ENCODE measurements at places on chromosomes 4 and X.
A peak's percentile ranks its signal among the peaks of the same experiment; 100 is the strongest.

DNA sequence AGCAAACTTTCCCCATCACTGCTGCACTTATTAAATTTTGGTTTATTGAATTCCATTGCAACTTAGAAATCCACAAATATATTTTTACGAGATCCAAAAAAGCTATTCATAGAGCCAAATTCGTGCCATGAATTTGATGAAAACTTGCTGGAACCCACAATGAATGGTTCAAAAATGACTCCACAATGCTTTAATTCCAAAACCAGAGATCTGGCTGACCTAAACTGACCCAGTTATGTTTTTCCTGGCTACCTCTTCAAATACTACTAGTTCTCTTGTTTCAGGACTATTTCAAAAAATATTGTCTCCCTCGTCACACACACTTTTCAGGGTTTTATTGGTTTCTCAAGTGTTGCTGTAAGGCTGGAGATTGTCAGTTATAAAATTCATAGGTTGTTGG lies 474.8 kb downstream of the PDGFC start:
- no peak for DNase-seq
- H3K27me3 ChIP-seq: no peaks in the 10 kb centered on the region
- H3K4me3 ChIP-seq: no peak overlapping the region
- no peaks in the 10 kb centered on the region for H3K36me3 ChIP-seq

DNA sequence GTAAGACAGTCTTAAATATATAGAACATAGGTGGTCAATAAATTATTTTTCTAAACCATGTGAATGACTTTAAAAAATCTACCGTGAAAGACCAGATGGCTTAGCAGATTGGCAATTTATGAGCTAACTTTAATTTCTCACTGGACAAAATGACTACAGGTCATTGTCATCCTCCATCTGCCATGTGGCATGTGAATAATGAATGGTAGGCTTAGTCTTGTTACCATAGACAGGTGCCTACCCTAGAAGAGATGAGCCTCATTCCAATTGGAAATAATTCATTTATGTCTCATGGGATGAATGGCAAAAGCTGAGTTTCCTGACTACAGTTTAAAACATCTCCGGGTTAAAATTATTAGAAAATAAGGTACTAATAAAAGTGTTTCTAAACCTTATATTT lies 1043.3 kb downstream of the FAT4 start:
- no peak overlapping the region for H3K4me3 ChIP-seq
- no peak overlapping the region for H3K27ac ChIP-seq
- H3K36me3 ChIP-seq: no peaks in the 10 kb centered on the region

DNA sequence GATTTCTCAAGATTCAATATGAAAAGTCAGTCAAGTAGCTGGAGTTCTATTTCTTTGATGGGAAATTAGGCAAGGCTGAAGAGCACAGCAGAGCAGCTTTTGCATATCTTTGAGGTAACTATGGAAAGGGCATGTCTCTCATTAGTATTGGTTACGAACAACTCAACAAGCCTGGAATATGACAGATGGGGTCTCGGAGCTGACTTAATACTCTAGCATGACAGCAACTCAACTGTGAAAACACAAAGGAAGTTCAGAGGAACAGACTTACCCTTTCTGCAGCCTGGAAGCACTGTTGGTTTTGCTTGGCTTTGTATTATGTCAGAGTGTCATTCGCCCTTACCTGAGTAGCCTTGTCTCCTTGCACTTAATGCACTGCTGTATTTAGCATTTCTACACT lies 79.9 kb upstream of the AADAT start:
- H3K4me3 ChIP-seq: no peak overlapping the region
- H3K27ac ChIP-seq: no peak overlapping the region
- H3K36me3 ChIP-seq: no peaks in the 10 kb centered on the region

GRCh38 chr4:145099653-145100052 lies 1.5 kb downstream of the ABCE1 start:
- peaks cover 23% of the 10 kb centered on the region for H3K36me3 ChIP-seq
- H3K4me1 ChIP-seq: peaks cover 23% of the 10 kb centered on the region
- H3K27ac ChIP-seq: peak overlapping the region; percentile 66

GRCh38 chr4:13233755-13234154 lies 250.4 kb downstream of the RAB28 start:
- no peak overlapping the region for H3K27ac ChIP-seq
- H3K4me1 ChIP-seq: no peaks in the 10 kb centered on the region
- no peaks in the 10 kb centered on the region for H3K27me3 ChIP-seq

GRCh38 chr4:147727476-147728028 lies 4.3 kb upstream of the ARHGAP10 start:
- H3K4me3 ChIP-seq: no peak overlapping the region
- no peak overlapping the region for H3K27ac ChIP-seq
- H3K36me3 ChIP-seq: no peaks in the 10 kb centered on the region
- no peaks in the 10 kb centered on the region for H3K27me3 ChIP-seq
- no peak for DNase-seq
- peaks cover 7% of the 10 kb centered on the region for H3K4me1 ChIP-seq

DNA sequence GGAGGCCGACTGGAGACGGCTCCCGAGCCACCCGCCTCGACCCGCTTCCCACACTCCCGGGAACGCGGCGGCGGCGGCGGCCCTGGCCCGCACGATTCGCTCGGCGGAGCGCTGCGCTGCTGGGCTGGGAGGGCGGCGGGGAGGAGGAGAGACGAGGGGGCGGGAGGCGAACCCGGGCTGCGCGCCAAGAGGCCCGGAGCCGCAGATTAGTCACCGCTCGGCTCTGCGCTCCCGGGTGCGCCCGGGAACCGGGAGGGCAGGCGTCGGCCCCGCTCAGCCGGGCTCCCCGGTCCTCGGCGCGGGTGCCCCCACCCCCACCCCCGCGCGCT lies 11.2 kb upstream of the BCOR start:
- no peak overlapping the region for H3K27ac ChIP-seq
- no peak overlapping the region for H3K4me3 ChIP-seq
- H3K4me1 ChIP-seq: peaks cover 8% of the 10 kb centered on the region
- H3K36me3 ChIP-seq: no peaks in the 10 kb centered on the region
- DNase-seq: peak; percentile 75

DNA sequence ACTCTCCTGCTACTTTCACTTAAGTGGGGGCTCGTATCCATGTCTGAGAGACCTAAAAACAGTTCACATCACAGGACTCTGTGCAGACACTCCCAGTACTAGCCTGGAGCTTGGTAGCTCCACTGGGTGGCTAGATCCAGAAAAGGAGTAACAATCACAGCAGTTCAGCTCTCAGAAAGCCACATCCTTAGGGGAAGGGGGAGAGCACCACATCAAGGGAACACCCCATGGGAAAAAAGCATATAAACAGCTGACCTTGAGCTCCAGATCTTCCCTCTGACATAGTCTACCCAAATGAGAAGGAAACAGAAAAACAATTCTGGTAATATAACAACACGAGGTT lies 175.8 kb downstream of the FAM13A start:
- no peak for DNase-seq
- H3K27ac ChIP-seq: no peak overlapping the region

Data from activated naive CD8-positive, alpha-beta T cell treated with anti-CD3 and anti-CD28 coated beads for 36 hours (primary cell).